ENCODE measurements at places on chromosomes 2 and 18.

- no peak for DNase-seq
Measured at GRCh38 chr2:3611589-3611988, 16.7 kb downstream of the COLEC11 start.

- no peak for DNase-seq
Measured at GRCh38 chr2:196403471-196403870, 232.1 kb upstream of the STK17B start.

GRCh38 chr2:199806179-199806578 lies 44.8 kb downstream of the FTCDNL1 start:
- no peak for DNase-seq

- DNase-seq: no peak
Measured at GRCh38 chr2:25897506-25897905, 19.2 kb upstream of the ASXL2 start.

- DNase-seq: no peak
Measured at GRCh38 chr2:76073992-76074604, 363.4 kb upstream of the GCFC2 start.

- DNase-seq: no peak
Measured at GRCh38 chr2:71939588-71940535, 207.8 kb downstream of the CYP26B1 start.

DNA sequence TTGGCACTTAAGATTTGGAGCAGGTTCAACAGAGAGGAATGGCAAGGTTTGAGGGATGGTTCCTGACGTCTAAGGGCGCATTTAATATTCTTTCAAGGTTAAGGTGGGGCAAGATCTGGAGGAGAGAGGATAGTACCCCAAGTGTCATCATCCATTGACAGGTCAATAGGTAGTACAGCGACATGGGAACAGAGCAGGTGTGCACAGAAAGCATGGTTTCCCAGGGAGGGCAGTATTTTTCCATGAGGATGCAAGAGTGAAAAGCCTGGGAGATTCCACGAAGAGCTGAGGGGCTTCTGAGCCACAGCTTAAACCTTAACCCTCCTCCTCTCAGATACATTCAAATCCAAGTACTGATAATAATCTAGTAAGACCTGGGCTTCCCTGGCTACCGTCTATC lies 9.1 kb downstream of the HES6 start:
- DNase-seq: no peak

GRCh38 chr2:226977775-226978190 lies 141.9 kb downstream of the RHBDD1 start:
- DNase-seq: no peak

DNA sequence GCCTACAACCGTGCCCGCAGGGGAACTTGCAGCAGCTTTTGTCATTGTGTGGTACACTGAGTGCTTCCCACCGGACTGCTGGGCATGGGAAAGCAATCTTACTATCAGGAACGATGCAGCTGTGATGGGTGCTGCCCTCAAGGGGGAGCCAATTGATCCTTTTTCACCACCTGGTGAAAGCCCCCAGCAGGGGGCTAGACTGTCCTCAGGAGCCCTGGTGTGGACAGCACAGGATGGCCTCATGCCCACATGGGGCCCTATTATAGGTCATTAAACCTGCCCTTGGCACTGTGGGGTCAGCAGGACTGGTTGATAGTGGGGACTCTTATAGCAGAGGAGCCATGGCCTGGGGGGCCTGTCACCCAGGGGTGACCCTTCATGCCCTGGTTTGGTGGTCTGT lies 172.2 kb downstream of the GLI2 start:
- DNase-seq: no peak

- DNase-seq: no peak
Measured at GRCh38 chr2:33395655-33396249, 80.7 kb upstream of the RASGRP3 start.

GRCh38 chr2:61620244-61621159 lies 82.3 kb upstream of the XPO1 start:
- no peak for DNase-seq

DNA sequence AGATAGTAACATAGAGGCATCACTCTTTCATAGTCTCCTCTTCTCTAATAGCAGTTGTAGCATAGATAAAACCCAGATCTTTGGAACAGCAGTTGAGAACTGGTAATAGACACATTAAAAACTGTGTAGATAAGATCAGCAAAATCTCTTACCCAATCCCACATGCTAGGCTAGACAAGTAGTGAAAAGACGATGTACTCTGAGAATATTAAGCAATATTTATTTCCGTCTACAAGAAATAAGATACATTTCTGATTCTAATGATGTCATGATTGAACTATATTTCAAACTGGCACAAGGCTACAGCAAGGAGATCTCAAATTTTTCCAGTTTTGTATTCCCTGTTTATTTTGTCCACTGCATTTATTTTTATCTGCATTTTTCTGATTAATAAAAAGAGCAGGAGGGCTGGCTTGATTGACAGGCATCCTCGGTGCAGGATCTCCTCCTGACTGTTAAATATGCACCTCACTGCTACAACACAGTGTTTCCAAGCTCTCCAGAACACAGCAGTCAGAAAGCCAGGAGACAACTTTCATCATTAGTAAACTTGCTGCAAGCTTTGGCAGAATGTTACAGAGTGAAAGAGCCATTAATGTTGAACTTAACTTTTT lies 73.3 kb upstream of the ATIC start:
- no peak for DNase-seq

- no peak for DNase-seq
Measured at GRCh38 chr2:225400060-225400511, 576 bp downstream of the NYAP2 start.
